ENCODE measurements at places on chromosomes 16 and 17.

GRCh38 chr16:21950782-21951521 is 2.2 kb upstream of the UQCRC2 start:
- DNase-seq, result no peak

GRCh38 chr17:296906-297690 is 55.5 kb downstream of the RPH3AL start:
- no peak for DNase-seq

- DNase-seq, result no peak
Measured at GRCh38 chr17:59266745-59267144, 46.4 kb downstream of the GDPD1 start.

- DNase-seq, result no peak
Measured at GRCh38 chr16:2035431-2036199, 8.9 kb downstream of the NHERF2 start.

DNA sequence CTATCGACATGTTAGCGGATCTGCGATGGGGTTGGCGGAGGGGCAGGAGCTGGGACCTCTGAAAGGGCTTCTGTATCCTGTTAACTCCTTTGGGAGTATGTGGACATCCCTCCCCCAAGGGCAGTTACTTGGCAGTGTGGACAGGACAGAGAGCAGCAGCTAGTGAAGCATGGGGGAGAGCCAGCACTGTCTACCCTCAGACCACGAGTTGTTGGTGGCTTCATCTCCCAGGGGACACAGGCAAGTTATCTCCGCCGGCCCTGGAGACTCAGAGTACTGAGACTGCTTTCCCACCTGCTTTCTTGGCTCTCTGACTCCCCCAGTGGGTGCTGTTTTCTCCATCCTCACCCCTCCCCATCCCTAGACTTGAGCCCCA is 5.3 kb upstream of the GFAP start:
- DNase-seq, result no peak

- no peak for DNase-seq
Measured at GRCh38 chr17:73013301-73013700, 79.2 kb downstream of the SLC39A11 start.

GRCh38 chr17:35345445-35345925 is 27.9 kb downstream of the SLFN11 start:
- no peak for DNase-seq

Measured in stimulated activated CD4-positive, alpha-beta T cell treated with anti-CD3 and anti-CD28 coated beads, Interleukin-4, amount 100 ng/mL, for 48 hours (primary cell).